ENCODE measurements at places on chromosomes 2 and 18.
A peak's percentile ranks its signal among the peaks of the same experiment; 100 is the strongest.

GRCh38 chr18:55853268-55853667, 265.3 kb upstream of the TCF4 start:
- no peak for DNase-seq

GRCh38 chr2:46634905-46635304, 155.5 kb downstream of the TMEM247 start:
- DNase-seq: no peak

DNA sequence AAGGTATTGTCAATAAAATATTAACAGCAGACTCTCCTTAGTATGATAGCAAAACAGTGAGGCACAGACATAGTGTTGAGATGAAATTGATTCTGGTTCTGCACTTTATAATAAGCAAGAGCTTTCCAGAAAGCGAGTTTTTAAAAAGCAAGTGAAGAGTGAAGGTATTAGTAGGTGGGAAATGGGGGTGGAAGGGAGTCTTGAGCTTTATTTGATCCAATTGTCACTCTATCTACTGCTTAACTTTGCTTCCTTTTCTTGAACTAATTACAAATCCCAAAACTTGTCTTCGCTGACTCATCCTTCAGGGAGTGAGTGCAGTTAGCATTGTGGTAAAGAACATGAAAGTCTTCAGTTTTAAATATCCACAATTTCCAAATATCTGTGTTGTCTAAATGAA, 120.6 kb upstream of the BOD1L2 start:
- no peak for DNase-seq

GRCh38 chr2:159128191-159128590, 158.3 kb downstream of the WDSUB1 start:
- no peak for DNase-seq

DNA sequence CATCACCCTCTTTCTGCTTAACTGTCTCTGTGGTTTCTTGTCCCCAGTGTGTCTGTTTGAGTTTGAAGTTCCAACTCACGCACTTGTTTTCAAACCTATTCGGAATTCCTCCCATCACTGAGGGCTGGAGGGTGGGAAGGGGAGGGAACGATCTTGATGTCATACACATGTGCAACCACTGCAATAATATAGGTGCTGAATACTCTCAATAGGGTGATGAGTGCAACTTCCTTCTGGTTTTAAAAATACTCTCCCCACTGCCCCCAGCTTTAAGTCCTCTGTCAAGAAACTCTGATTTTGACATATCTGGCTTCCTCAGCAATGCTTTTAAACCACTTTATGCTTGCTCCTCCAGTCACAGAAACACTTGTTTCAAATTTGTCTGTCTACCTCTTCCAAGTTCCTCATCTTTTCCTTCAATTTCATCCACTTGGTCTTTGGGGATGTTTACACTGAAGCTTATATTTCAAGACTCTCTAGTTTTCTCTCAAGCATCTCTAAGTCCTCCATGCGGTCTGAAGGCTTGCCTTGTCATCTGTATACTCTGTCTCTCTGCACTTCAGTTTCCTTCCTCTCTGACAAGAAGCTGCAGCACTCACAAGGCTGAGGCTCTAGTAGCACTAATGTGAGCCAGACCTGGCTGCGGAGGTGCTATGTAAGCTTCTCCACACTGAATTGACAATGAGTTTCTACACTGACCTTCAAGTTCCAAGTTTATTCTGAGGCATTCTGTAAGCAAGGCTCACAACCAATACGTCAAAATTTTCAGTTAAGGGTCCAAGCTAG, 422.3 kb downstream of the ZEB2 start:
- DNase-seq: no peak

- DNase-seq: peak; percentile 64
Measured at GRCh38 chr2:239339726-239340601, 60.9 kb downstream of the HDAC4 start.

DNA sequence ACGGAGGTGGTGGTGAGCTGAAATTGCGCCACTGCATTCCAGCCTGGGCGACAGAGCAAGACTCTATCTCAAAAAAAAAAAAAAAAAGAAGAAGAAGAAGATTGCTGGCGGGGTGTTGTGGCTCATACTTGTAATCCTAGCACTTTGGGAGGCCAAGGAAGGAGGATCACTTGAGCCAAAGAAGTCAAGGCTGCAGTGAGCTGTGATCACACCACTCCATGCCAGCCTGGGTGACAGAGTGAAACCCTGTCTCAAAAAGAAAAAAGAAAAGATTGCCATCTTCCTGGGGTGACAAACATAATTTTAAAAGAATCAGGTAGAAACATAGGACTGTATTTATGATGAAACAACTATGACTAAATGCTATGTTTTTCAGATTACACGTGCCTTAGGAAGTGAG, 55.1 kb upstream of the EML4 start:
- DNase-seq: no peak

GRCh38 chr2:235216901-235217300, 265.1 kb downstream of the SH3BP4 start:
- DNase-seq: no peak

DNA sequence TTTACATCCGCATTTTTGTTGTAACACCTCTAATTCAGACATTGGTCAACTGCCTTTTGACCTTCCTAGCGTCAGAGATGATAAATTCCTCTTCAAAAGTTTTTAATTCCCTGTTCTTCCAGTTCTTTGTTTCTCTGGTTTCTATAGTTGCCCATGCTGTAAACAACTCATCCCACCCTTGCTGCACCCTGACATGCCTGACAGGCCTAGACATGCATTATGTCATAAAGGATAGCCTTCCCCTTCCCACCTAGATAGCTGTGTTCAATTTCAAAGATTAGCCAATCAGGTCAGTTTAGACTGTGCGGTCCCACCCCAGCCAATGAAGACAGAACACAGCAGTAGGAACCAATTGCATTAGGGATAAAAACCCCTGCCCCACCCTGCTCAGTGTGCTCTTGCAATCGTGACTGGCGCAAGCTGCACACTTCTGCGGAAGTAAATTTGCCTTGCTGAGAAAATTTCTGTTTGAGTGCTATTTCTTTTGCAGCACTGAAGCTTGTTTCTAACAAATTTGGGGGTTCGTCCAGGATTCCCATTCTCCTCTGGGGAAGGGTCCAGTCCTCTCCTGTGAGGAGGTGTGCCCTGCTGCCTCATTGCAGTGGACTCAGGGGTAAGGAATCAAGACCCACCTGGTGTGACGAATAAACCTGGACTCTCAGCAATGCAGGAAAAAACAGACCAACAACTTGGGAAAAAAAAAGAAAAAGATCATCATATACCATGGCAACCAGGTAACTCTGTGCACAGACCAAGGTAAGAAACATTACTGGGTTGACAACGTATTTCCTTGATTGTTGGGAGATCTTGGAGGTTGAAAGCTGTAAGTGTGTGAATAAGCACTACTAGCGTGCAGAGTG, 9.1 kb upstream of the SAP130 start:
- no peak for DNase-seq

GRCh38 chr2:181962142-181962541, 23.5 kb upstream of the PPP1R1C start:
- no peak for DNase-seq

GRCh38 chr2:162143969-162144368, 8.1 kb downstream of the GCG start:
- DNase-seq: no peak

GRCh38 chr18:22165049-22165602, 4.3 kb upstream of the GATA6 start:
- DNase-seq: no peak

DNA sequence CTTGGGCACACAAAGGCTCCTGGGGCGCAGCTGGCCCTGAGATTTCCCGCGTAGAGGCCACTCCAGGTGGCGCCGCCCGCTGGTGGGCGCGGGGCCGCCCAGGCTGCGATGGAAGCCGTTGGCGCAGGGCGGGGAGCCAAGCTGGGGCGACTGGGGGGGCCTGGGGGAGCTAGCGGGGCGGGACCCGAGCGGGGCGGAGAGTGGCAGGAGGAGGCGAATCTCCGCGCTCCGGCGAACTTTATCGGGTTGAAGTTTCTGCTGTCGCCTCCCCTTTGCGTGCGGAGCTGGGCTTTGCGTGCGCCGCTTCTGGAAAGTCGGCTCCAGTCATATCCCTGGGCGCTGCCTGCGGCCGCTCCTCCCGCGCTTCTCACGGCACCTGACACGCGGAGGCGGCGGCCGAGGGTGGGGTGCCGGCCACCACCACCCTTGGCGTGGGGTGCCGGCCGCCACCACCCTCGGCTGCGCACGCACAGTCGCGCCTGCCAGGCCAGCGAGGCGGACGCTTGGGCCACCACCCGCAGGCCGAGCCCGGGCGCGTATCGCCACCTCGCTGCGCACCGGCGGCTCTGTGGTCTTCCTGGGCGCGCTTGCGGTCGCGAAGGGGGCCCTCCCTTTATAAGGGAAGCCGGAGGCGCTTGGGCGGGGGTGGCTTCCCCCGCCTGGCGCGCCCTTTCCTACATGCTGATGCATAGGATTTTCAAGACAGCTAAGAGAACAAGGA, 919 bp upstream of the CYP1B1 start:
- DNase-seq: peak; percentile 88

GRCh38 chr2:74429487-74430451, 8.2 kb downstream of the WDR54 start:
- no peak for DNase-seq

DNA sequence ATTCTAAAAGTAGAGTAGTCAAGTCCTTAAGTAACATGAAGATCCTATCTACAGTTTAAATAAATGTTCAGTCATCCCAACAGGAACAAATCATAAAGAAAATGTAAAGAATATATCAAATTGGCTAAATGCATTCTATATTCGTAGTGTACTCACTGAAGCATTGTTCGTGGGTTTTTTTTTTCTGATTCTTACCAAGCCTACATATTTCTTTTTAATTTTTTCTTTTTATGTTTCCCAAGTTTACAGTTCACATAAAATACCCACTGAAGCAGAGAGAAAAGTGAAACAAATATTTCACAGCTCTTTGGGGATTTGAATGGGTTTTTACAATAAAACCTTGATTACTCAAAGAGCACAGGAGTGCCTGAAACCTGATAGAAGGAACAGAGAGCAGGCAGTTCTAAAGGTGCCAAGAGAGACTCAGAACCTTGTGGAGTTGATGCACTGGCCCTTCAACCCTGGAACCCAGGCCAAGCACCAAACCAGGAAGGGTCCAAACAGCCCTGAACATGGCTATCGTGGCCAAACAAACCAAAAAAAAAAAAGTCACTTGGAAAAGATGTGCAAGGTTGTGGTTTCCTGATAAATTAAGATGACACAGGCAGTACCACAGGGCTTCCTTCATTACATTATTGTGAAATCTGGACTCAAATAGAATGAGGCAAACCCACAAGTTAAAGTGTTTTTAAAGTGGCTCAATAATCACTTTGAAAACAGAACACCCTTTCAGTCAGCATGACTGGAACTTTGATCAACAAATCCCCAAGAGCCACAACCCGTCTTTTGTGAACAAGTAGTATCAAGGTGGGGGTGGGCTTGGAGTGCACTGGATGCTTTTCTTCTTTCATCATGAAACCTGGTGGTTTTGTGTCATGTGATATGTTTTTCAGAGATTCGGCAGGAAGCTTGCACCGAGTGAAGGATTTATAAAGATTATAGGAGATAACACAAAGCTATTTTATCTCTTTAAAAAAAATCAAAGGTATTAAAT, 245.0 kb upstream of the FN1 start:
- peak; percentile 59 for DNase-seq

- DNase-seq: no peak
Measured at GRCh38 chr18:74818516-74819175, 221.0 kb downstream of the ZNF407 start.

- DNase-seq: no peak
Measured at GRCh38 chr2:106858810-106859209, 27.2 kb downstream of the ST6GAL2 start.

DNA sequence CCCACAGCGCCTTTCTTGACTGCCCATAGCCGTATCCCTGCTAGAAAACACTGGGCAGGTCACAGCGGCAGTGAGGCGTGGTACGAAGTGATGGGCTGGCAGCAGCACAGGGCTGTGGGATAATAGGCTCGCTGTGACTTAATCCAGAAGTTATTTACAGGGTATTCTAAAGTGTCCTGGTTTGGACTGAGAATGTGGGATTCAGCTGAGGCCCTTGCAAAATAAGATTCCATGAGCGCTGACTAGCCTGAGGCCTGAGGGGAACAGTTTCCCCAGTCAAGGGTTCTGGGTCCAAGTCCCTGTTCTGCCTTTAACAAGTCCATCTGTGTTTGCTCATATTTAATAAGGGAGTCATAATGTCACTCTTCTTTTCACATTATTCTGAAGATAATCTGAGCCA, 34.6 kb downstream of the SETBP1 start:
- DNase-seq: no peak

GRCh38 chr18:9838144-9838877, 47.5 kb upstream of the TXNDC2 start:
- DNase-seq: no peak

GRCh38 chr18:60663060-60663989, 290.8 kb upstream of the MC4R start:
- DNase-seq: no peak

GRCh38 chr2:1742681-1743395, 1.5 kb downstream of the PXDN start:
- DNase-seq: peak; percentile 44

DNA sequence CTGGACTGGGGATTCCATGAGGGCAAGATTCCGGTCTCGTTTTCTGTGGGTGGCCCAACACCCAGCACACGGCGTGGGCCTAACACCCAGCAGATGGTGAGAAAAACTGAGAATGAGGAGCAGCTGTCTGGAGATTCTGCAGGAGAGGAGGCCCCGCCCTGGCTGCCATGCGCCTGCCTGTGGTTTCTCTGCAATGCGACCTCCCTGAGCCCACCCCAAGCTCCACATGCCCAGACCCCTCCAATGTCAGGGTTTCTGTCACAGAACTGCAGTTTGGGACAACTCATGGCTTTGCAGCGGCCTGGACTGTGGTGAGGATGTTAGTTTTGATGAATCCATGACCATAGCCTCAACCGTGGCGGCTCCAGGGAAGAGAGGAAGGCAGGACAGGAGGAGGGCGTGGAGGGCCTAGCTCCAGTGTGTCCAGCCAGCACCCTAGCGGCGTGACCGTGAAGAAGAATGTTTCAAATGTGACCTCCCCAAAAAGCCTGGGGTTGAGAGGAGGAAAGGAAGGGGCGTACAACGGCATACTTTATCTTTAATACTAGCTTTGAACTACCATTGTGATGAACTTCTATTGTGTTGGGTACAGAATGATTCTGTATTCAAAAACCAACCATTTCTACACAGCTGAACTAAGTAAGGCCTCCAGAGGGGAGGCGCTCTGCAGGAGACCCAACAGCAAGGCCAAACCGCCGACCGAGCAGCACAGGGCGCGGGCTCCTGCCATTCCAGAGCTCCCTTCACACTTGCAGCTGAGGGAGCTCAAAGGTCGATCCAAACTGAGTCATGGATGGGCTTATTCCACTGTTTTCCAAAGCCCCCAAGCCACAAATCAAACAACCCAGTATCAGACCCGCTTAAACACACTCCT, 3.4 kb downstream of the PXDN start:
- no peak for DNase-seq

Measured in activated CD4-positive, alpha-beta T cell treated with anti-CD3 and anti-CD28 coated beads for 48 hours (primary cell).